ENCODE measurements at places on chromosomes 3 and 15.

- no peak overlapping the region for H3K4me3 ChIP-seq
- no peak overlapping the region for H3K27ac ChIP-seq
- H3K27me3 ChIP-seq = no peaks in the 10 kb centered on the region
- DNase-seq = no peak
- no peaks in the 10 kb centered on the region for H3K36me3 ChIP-seq
Measured at GRCh38 chr15:72998681-72999466, 53.4 kb upstream of the NEO1 start.

DNA sequence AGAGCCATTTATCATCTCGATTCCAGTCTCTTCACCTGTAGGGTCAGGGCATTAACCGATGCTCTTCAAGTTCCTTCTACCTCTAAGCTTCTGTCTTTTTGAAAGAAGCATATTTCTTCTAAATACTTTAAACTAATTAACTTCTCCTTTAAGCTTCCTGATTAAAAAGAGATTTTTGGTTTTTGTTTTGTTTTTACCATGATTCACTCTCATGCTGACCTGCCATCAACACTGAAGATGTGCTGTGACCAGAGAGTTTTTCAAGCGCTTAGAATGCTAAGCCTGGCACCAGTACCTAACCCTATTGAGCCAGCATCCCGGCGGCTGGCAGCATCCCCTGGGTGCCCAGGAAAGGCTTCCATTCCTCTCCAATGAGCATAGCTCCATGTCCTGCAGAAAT, 89.3 kb downstream of the FOXP1 start:
- H3K27me3 ChIP-seq = no peaks in the 10 kb centered on the region
- H3K36me3 ChIP-seq = peaks cover 26% of the 10 kb centered on the region
- no peak for DNase-seq
- H3K4me1 ChIP-seq = peaks cover 36% of the 10 kb centered on the region

GRCh38 chr3:160540551-160540950, 24.8 kb downstream of the KPNA4 start:
- no peak overlapping the region for H3K4me3 ChIP-seq
- H3K4me1 ChIP-seq = peaks cover 8% of the 10 kb centered on the region

DNA sequence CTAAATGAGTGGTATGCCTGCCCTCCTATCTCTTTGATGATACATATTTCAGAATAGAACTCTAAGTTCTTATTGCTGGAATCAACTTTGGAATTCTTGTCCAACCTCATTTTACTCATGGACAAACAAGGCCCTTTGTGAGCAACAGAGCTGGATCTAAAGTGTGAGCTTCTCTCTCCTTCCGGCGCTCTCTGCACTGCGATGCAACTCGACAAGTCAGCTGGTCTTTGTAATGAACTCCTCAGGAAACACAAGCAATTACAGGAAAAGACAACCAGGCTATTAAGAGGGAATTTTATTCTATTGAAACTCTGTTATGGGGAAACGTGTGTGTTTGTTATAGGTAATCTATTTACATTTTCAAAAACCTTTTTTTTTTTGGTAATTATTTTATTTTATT, 20.3 kb upstream of the NRROS start:
- no peak overlapping the region for H3K27ac ChIP-seq
- H3K27me3 ChIP-seq = no peaks in the 10 kb centered on the region
- H3K4me3 ChIP-seq = no peak overlapping the region
- H3K4me1 ChIP-seq = no peaks in the 10 kb centered on the region

GRCh38 chr3:184552863-184553262, 8.7 kb upstream of the EPHB3 start:
- no peak overlapping the region for H3K27ac ChIP-seq
- H3K4me1 ChIP-seq = no peaks in the 10 kb centered on the region
- H3K4me3 ChIP-seq = no peak overlapping the region
- H3K36me3 ChIP-seq = no peaks in the 10 kb centered on the region
- peaks cover 43% of the 10 kb centered on the region for H3K27me3 ChIP-seq

Measured in astrocyte (in vitro differentiated cells and primary cell).